Kidney capillary endothelial cell (primary cell): ENCODE measurements at places on chromosomes 2 and 18.

DNA sequence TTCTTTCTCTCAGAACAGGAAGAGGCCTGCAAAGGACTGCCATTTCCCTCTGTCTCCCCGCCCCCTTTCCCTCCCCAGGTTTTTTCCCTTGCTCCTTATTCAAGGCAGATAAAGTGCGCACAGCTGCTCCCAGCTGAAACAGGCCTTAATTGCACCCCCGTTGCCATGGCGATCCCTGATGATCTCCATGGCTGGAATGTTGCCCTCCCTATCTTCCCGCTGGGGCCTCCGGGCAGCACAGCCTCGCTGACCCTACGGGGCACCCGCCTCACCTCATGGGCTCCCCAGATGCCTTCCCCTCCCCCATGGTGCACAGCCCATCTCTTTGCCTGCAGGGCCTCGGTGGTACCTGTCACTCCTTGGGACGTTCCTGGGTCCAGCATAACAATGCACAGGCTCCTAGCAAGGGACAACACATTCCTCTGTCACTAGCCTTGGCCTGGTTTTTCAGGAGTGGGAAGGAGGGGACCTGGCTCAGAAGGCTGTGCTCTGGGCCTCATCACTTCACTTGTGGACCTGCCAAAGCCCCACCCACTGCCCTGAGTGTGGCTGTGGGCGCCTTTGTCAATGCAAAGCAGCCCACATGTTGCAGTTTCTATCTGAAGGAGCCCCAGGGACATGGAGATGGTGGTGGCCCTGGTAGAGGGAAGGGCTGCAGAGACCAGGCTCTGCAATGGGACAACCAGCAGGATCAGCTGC lies 115.0 kb downstream of the CELF4 start:
- no peak for DNase-seq

GRCh38 chr2:188865681-188866080 lies 108.5 kb upstream of the COL3A1 start:
- no peak for DNase-seq

- no peak for DNase-seq
These were observed 84.5 kb downstream of the COL5A2 start for GRCh38 chr2:189095101-189095500.

- no peak for DNase-seq
These were observed 11.0 kb downstream of the TBR1 start for GRCh38 chr2:161426922-161427663.

- peak; percentile 59 for DNase-seq
These were observed 413.7 kb upstream of the FAM98A start for GRCh38 chr2:34012715-34013302.

GRCh38 chr2:30688956-30689401 lies 118.3 kb downstream of the CAPN13 start:
- DNase-seq, result no peak

DNA sequence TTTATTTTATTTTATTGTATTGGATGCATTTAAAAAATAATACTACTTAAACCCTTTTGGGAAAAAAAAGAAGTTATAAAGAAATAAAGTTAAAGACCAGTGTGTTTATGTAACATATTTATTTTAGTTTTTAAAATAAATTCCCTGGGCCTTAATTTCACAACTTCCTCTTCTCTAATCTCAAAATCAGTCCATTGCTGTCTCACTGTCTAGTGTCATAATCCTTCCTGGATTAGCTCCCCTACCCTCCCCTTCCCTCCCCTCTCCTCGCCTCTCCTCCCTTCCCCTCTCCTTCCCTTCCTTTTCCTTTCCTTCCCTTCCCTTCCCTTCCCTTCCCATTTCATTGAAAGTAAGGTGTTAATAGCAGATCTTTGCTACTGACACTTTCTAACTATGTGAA lies 40.3 kb upstream of the ZEB2 start:
- DNase-seq, result no peak

- DNase-seq, result no peak
These were observed 60.1 kb downstream of the EMILIN2 start for GRCh38 chr18:2906704-2907549.

- DNase-seq, result peak; percentile 75
These were observed 142.9 kb upstream of the NCKAP5 start for GRCh38 chr2:133711201-133711600.

DNA sequence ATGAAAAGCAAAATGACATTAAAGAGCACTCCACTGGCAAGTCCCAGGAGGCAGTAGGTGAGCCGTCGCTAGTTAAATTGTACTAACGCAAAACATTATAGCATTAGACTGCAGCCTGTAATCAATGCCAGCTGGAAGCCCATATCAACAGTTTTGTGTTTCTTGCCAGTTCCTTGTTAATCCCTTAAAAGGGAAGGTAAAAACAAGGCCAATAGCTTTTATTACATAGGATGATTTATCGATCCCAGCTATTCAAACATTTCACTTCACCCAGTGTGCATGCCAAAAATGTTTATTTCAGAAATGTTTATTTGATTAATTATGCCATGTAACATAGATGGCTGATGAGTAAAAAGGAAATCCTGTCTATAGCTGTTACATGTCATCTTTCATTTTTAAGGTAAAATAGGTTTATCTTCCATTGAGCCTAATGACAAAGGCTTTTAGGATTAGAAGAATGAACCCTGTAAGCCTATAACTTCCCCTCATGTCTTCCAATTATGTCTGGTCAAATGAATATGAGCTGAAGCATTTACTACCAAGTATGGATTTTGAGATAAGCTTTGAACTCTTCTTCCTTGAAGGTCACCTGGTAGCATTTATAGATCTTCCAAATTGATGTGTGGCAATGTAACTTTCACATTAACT lies 591.2 kb downstream of the RNF144A start:
- DNase-seq, result no peak

DNA sequence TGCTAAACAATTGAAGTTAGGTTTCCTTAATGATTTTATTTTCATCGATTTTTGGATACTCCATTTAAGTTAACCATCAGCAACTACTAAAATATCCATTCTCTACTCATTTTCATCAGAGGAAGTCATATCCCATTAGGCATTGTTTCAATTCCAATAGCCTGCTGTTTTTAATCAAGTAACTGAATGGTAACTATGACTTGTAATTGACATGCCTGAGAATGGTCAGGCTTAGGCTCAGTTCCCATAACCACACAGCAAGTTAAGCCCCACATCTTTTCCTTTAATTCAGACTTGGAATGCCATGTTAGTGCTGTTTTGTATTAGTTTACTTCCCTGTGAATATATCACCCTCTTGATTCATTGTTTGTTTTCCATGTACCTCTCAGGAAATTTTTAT lies 398.8 kb downstream of the ARHGAP15 start:
- no peak for DNase-seq

- peak; percentile 69 for DNase-seq
These were observed 1957.7 kb upstream of the CELF4 start for GRCh38 chr18:39523281-39523680.

- no peak for DNase-seq
These were observed 43.6 kb downstream of the VPS54 start for GRCh38 chr2:63975437-63976124.

GRCh38 chr2:129719335-129719734 lies 260.1 kb upstream of the RAB6C start:
- DNase-seq, result no peak

DNA sequence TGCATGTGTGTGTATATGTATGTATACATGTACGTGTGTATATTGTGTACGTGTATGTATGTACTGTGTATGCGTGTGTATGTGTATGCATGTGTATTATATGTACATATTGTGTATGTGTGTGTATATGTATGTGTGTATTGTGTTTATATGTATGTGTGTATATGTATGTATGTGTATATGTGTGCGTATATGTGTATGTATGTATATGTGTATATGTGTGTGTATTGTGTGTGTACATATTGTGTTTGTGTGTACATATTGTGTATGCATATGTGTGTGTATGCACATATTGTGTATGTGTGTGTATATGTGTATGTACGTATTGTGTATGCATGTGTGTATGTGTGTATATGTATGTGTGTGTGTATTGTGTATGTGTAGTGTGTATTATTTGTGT lies 15.6 kb upstream of the NEU4 start:
- no peak for DNase-seq

DNA sequence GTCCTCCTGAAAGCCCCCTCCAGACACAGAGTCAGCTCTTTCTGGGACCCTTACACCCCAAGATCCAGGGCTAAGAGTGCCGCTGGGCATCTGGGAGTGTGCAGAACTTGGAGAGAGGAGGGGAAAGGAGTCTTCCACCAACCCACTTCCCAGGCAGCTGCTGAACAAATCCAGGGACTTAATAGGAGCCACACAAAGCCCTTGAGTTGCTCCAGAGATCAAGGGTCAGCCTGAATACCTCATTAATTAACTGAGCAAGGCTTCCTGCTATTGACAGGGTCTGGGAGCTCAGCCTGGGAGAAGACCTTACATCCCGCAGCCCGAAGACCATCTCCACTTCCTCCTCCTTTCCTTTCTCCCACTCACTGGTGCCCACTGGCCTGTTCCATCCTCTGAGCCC lies 108.3 kb downstream of the CELF4 start:
- DNase-seq, result no peak

GRCh38 chr18:79471046-79471445 lies 75.3 kb downstream of the NFATC1 start:
- DNase-seq, result no peak
